Chondrocyte (in vitro differentiated cells): ENCODE measurements at places on chromosomes 2 and 18.

DNA sequence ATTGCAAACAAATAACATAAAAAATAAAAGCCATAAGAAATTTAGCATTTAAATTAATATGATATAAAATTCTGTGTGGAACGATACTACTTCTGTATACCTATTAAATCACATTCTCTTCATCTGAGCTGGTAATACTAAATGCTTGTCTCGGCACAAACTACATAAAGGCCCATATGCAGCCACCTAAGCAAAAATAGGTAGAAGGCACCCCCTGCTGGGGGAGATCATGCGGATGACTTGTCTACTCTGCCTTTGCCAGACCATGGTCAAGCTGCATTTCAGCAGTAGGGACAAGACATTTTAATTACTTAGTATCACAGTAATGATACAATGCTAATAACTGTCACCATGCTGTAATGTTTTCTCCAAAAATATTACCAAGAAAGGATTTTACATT, 108.0 kb downstream of the CDH19 start:
- no peak for DNase-seq

GRCh38 chr2:226554701-226555100, 244.9 kb downstream of the IRS1 start:
- DNase-seq: no peak

- DNase-seq: no peak
Observed at GRCh38 chr18:50372743-50373142, 2.1 kb upstream of the SKA1 start.

DNA sequence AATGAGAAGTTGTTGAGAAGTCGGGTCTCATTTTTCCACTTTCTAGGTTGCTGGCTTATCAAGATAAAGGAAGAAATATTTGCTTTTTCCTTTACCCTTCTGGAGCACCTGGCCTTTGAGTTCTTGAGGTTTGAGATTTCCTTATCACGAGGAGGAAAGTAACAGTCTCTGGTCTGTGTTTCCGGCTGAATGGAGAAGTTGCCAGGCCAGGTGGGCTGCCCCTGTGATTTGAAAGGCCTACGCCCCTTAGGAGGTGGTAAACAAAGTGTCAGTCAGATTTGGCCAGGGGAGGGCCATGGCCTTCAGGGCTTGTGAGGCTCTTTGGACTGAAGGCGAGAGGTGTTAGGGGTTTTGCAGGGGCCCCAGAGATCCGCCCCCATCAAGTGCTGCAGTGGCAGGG, 156.7 kb upstream of the HAAO start:
- no peak for DNase-seq

- no peak for DNase-seq
Observed at GRCh38 chr2:218959761-218960308, 369 bp downstream of the CDK5R2 start.

DNA sequence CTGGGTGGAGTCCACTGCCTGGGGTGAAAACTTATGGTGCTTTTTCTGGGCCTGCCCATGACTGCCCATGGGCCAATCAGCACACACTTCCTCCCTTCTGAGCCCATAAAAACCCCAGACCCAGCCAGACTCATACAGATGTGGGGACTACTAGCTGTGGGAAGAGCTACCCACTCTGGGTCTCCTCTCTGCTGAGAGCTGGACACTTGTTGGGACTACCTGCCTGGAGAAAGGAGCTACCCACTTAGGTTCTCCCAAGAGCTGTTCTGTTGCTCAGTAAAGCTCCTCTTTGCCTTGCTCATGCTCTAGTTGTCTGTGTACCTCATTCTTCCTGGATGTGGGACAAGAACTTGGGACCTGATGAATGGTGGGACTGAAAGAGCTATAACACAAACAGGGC, 119.6 kb upstream of the SLC38A11 start:
- DNase-seq: no peak

GRCh38 chr2:153373510-153374279, 104.9 kb downstream of the RPRM start:
- no peak for DNase-seq

GRCh38 chr2:175557810-175558377, 376.4 kb upstream of the ATP5MC3 start:
- no peak for DNase-seq

GRCh38 chr2:68715353-68716041, 19.1 kb upstream of the ARHGAP25 start:
- no peak for DNase-seq

DNA sequence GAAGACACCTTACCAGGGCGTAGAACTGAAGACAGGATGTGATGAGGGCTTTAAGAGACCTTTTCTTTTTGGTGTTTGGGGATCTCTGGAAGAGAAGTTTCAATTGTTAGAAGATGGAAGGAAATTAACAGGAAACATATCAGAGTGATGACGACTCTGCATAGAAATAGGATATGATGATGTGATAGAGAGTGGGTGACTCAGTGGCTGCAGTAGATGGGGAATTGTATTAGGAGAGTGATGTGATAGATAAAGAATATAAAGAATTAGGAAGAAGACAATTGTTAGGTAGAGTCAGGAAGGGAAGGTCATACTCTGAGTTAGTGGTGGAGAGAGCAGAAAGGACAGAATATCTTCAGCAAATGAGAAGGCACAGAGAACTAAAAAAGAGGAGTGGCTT, 593.9 kb downstream of the NYAP2 start:
- DNase-seq: no peak

DNA sequence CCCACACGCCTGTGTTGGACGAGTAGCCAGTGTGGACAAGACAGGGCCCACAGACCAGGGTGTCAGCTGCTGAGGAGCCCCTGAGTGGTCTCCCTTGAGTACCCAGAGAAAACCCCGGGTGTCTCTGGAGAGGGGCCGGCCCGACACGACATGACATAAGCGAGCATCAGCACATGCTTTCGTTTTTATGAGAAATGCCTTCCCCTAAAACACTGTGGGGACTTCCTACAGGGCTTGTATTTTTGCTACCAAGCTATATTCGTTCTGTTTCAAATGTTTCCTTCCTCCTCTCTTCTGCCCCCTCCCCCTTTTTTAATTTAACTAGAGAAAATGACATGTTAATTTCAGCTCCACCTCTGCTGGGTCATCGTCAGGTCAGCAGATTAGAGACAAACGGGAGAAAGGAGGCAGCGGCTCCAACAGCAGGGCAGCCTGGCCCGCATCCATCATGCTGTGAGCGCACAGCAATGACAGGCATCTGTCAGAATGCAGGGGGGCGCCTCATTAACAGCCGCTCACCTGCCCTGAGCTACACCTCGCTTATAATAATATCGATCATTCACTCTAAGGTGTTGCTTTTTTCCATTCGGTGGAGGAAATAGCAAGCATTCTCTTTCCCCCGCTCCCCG, 286.2 kb downstream of the ZNF516 start:
- no peak for DNase-seq

DNA sequence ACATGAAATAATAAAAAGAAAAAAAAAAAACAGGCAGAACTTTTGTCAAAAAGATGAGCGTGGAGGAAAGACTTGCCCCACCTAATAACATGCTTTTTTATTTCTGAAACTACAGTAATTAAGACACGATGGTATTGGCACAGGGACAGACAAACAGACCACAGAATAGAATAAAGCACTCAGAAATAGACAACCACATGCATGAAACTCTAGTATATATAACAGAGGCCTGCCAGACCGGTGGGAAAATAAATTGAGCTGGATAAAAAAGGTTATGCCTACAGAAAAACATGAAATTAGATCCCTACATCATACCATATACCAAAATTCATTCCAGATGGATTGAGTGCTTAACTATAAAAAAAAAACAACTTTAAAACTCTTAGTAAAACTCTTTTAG, 163.1 kb downstream of the NRP2 start:
- no peak for DNase-seq

DNA sequence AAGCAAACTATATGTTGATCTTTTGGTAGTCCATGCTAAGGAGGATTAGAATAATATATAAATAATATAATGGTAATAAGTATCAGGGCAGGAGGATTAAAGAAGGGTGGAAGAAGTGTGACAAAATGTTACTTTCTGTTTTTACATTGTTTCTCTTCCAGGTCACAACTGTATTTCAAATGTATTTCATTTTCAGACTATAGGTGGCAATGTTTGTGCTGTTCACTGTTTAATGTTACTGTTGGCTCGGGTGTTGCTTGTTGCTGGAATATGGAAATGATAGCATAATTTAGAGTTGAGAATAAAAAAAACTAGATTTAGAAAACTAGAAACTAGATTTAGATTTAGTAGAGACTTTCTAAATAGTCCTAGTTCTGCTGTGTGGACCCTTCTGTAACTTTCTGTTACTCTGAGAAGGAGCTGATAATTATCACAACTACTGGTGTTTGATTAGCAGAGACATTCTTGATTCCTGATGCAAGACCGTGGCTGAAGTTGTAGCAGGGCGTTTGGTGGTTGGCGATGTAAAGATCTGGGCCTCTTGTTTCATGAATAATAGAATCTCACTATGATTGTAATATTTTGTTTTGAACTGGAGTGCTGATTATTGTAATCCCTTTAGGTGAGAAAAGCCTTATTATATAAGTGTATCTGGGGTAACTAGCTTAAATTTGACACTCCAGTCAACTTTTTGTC, 7.9 kb downstream of the NEDD4L start:
- no peak for DNase-seq

GRCh38 chr2:144459286-144459685, 60.6 kb downstream of the ZEB2 start:
- no peak for DNase-seq

GRCh38 chr18:24611075-24611474, 150.6 kb downstream of the HRH4 start:
- no peak for DNase-seq

GRCh38 chr18:75871596-75871995, 444.1 kb upstream of the SMIM21 start:
- no peak for DNase-seq

DNA sequence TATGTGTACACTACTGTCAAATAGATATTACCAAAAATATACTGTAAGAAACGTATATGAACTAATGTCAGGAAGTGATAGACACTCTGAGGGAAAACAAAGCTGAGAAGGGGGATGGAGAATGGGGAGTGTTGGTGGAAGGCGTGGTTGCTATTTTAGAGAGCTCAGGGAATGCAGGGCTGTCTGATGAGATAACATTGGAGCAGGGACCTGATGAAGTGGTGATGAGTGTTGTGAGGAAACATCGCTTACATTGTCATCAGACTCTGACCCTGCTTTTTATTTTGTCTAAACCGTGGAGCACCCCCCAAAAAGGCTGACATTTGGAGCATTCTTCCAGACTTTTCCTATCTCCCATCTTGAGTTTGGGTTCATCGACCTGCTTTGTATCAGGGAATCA, 194.7 kb downstream of the LTBP1 start:
- DNase-seq: no peak

DNA sequence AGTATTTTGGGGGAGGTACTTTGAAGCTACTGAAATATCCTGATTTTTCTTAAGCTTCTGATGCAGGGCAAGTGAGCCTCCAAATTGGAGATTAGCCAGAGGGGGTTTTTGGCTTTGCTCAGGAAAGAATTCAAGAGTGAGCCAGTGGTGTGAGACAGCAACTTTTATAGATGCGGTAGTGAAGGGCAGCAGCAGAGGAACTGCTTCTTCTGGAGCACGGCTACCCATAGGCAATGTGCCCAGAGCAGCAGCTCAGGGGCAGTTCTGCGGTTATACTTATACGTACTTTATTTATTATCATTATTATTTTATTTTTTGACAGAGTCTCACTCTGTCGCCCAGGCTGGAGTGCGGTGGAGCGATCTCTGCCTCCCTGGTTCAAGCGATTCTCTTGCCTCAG, 19.8 kb upstream of the NT5DC4 start:
- DNase-seq: no peak

DNA sequence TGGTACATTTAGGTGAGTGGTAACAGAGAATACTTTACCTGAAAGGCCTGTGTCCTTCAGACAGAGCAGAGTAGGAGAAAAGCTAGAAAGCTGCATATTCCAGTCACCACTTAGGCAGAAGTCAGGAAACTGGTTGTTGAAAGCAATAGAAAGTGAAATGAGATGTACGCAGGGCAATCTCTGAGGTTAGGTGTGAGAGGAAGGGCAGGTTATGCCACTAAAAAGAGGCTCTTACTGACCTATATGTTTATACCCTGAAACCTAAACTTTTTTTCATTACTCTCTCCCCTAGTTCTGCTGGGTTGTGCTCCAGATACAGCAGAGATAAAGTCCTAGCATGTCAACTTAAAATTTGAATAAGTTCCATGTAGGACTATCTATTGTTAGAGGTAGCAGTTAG, 93.5 kb downstream of the COX7A2L start:
- no peak for DNase-seq

DNA sequence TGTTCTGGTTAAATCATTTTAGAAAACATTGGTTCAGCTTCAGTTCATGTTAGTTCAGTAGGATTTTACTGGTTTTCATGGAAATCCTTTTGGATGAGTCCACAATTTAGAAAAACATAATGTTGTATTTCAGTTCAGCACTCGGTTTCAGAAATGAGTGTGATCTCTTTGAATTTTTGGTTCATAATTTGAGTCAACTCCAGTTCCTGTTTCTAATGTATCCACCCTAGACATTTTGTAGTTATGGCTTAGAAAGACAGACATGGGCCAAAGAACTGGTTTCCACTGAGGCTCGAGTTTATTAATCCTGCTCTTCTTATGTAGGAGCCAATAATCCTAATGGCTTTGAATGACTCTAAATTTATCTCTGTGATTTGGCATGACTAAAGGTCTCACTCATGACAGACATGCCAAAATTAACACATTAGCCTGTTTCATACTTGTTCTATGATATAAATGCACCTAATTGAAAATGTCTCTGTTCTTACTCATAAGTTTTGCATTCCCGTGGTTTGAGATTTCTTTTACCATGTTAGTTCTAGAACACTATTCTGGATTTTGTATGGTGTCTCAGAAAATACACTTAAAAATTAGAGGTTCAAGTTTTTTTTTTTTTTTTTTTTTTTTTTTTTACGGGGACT, 82.3 kb upstream of the SPRED2 start:
- DNase-seq: no peak

DNA sequence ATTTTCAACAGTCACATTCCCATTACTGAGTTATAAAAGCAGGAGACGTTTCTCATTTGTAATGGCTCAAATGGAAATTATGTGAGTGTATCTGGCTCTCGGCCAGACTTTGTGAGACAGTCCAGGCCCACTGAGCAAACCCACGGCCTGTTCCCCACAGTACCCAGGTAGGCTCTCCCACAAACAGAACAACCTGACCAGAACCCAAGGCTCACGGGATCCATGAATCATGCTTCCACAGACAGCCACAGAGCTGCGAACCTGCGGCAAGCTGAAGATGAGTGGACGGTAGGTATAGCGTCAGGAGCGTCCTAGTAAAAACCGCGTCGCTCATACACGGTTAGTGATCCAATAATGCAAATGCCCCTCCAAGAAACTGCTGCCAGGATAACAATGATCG, 34.2 kb downstream of the NDUFA10 start:
- DNase-seq: no peak

- no peak for DNase-seq
Observed at GRCh38 chr2:189281201-189281600, 101.6 kb upstream of the COL5A2 start.
